ENCODE measurements at places on chromosomes 1 and 21.

DNA sequence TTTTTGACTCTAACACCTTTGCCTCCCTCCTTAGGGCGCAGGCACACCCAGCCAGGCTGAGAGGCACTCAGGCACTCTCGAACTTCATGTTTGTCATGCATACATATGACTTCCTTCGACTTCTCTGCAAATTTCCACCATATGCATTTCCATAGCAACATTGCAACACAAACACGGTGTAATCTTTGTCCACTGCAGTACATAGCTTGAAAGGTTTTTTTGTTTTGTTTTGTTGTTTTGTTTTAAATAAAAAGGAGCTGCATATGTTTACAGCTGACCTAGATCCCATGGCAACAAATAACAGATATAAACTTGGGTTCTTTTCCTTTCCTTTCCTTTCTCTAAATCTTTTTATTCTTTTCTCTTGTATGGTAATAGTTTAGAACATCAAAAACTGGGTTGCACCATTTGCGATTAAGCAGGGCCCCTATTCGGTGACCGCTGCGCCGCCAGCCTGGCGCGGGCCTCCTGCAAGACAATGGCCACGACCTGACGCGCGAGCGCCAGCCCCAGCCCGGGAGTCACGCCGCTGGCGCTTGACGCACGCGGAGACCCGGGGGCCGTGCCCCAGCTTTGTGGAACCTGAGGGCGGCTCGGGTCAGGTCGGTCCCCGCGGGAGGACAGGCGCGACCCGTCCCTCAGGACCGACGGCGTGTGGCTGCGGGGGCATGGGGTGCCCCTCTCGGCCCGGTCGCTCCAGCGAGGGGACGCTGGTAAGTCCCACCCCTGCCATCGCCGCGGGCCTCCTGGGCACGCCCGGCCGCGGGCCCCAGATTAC is 35.2 kb downstream of the CCN1 start:
- DNase-seq: no peak

DNA sequence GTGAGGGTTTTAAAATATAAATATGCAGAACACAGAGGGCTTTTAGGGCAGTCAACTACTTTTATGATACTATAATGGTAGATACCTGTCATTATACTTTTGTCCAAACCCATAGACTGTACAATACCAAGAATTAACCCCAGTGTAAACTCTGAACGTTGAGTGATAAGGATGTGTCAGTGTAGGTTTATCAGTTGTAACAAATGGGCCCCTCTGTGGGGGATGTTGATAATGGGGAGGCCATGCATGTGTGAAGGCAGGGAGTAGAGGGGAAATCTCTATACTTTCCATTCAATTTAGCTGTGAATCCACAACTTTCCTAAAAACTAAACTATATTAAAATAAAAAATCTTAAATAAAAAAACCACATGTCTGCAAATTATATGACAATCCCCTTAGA is 193.5 kb upstream of the CAMK1G start:
- no peak for DNase-seq

GRCh38 chr1:227544067-227545050 is 19.0 kb upstream of the ZNF678 start:
- DNase-seq: no peak

GRCh38 chr1:113517983-113518382 is 127.7 kb downstream of the MAGI3 start:
- DNase-seq: no peak

DNA sequence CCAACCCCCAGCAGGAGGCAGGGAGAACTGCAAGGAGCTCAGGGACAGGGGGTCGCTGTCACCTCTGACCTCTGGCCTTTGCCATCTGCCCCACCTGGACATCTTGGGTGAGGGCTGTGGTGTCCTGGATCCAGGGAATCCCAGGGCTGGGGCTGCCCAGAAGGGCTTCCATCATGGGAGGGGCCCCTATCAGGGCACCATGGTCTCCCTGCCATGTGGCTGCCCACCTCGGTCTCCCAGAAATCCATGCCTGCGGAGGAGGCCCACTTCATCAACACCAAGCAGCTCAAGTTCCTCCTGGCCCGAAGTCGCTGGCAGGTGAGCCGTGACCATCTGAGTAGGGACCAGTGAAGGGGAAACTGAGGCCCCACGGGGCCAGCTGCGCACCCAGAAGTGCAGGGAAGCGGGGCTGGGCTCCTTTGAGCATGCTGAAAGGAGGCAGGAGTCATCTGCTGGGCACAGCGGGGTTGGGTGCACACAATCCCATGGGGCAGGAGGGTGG is 36.1 kb downstream of the TRIM11 start:
- DNase-seq: no peak

- DNase-seq: no peak
Observed at GRCh38 chr1:64469116-64469976, 583 bp upstream of the CACHD1 start.
